ENCODE measurements at places on chromosomes 13 and 19. TPM values are rescaled to one million over a fixed set of nuclear protein-coding genes. Genes with fewer than 3 reads are reported as not detected.

GRCh38 chr19:10809651-10810285 lies 26.2 kb downstream of the TMED1 start:
- H3K36me3 ChIP-seq, result peaks cover 99% of the 10 kb centered on the region
- no peak overlapping the region for H3K4me3 ChIP-seq
- peak overlapping the region; percentile 41 for H3K27ac ChIP-seq
- DNase-seq, result no peak

Gene NUDT15
- 18.0 TPM for total RNA-seq

Gene NLRP4
- total RNA-seq, result not detected

Gene NALCN
- total RNA-seq, result 1.8 TPM
